Tibial artery (tissue), 4 donors: ENCODE measurements at places on chromosomes 13 and 19.
A peak's percentile ranks its signal among the peaks of the same experiment; 100 is the strongest.

GRCh38 chr19:29708554-29709439 is 6.3 kb downstream of the C19orf12 start:
- no peak for DNase-seq

GRCh38 chr13:102100234-102100633 is 301.6 kb downstream of the FGF14 start:
- DNase-seq: no peak

GRCh38 chr19:19417628-19418245 is 12.3 kb downstream of the GATAD2A start:
- DNase-seq: no peak

GRCh38 chr19:34990578-34991192 is 9.4 kb upstream of the GRAMD1A start:
- DNase-seq: peak; percentile 35
